NCI-H1694 (cell line): ENCODE measurements at places on chromosomes 11 and 22.

GRCh38 chr11:5007561-5007960, 12.9 kb downstream of the OR51L1 start:
- DNase-seq = no peak

GRCh38 chr11:827897-828192, at the start of gene CRACR2B:
Gene CRACR2B, plus strand, starts transcription at chr11:827919. Its CDS starts 689 bp downstream, at chr11:828608.
- DNase-seq = no peak

- no peak for DNase-seq
These were observed 18.2 kb downstream of the PIWIL4 start for GRCh38 chr11:94585399-94585798.

GRCh38 chr11:128318856-128319474, 268.4 kb downstream of the ETS1 start:
- no peak for DNase-seq

GRCh38 chr11:79610139-79610538, 169.3 kb upstream of the TENM4 start:
- DNase-seq = no peak

DNA sequence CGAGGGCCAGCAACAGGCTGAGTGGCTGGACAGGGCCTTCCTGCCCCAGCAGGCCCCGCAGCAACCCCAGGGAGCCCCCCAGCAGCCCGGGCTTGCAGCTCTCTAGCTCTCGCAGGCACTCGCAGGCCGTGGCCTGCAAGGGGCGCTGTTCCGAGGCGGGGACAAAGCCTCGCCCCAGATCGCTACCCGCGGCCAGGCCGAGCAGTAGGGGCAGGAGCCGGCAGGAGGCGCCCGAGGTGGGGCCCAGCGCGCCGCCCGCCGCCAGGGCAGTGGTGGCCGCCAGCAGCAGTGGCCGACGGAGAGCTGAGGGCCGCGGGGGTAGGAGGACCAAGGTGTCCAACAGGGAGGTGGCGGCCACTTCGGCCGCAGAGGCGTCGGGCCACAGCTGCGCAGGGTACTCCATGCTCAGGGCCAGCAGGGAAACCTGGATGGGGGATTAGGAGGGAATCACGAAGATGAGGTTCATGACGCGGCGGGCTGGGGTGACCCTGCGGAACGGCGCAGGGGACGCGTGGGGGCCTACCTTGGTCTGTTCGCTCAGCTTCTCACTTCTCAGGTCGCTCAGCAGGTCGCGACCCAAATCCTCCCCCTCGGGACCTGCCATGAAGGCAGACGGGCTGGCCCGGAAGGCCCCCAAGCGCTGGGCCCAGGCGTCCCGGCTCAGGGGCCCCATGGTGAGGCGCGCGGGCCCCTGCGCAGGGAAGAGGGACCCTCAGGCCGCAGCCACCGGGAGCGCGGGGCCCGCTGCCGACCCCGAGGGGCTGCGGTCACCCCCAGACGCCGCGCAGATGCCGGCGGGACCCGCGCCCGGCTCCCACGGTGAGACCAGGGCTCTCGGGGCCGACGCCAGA, 632 bp downstream of the AP5B1 start:
- peak; percentile 44 for DNase-seq

DNA sequence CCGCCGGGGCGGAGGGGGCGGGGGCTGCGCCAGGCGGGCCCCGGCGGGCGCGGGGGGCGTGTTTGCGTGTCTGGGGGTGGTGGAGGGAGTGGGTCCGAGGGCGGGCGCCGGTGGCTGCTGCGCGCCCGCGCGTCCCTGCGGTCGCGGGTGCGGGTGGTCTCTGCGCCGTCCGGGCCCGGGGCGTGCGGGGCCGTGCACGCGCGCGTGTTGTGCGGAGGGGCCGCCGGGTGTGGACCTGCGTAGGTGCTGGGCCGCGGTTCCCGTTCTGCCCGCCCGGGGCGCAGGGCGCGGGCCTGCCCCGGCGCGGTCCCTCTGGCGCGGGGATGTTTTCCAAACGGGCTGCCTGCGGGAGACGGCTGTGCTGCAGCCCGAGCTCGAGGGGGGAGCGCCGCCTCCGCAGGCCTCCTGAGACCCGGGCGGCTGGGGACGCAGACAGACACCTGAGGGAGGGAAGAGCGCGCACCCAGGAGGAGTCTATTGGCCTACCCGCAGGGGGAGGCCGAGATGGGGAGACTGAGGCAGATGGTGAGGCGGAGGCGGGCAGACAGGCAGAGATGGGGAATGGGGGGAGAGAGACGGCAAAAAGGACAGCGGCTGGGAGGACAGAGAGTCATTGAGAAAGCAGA, 442 bp downstream of the PELI3 start:
- DNase-seq = no peak

GRCh38 chr11:63811522-63811921, 1.7 kb upstream of the SPINDOC start:
- DNase-seq = no peak

DNA sequence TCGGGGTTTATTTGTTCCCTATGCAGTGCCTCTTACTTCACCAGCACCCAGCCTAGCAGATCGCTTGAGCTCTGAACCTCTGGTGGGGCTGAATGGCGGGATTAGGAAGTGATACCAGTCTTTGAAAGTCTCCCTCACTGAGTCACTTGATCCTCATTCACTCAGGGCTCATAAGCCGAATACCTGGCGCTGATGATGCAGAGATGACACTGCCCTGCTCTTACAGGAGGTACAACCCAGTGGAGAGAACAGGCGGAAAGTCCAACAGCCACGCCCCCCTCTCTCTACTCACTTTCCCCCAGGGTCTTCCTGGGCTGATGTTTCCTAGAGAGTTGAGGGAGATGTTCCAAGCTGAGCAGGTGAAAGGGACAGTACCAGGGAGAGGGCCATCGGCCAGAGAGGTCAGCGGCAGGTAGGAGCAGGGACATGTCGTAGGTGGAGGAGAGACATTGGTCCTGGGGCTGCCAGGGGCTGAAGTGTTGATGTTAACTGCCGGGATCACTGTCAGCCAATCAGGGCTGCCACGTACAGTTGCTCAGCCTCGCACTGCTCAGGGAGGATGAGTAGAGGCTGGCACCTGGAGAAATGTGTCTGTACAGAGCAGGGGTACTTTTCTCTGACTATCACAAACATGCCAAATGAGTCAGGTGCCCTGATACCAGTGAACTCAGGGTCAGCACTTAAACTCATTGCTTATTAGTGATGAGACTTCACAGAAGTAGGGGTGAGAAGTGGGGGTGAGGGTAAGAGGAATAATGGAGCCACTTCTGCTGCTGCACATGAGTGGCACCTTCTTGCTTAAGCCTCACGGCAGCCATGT, 9.9 kb upstream of the APOBEC3A start:
- DNase-seq = no peak

GRCh38 chr11:78742430-78742829, 167.8 kb upstream of the NARS2 start:
- peak; percentile 93 for DNase-seq

- no peak for DNase-seq
These were observed 4.1 kb upstream of the ELFN2 start for GRCh38 chr22:37431366-37431765.
